Endothelial cell of umbilical vein (primary cell): ENCODE measurements at places on chromosomes 7 and 10. TPM values are rescaled to one million over a fixed set of nuclear protein-coding genes. Genes with fewer than 3 reads are reported as not detected.

Gene FAM149B1
- total RNA-seq: 18.9 and 19.5 TPM in 2 replicates

Gene ZNF37A
- 10.4 and 14.5 TPM in 2 replicates for total RNA-seq

Gene KEL
- 0.23 and 1.2 TPM in 2 replicates for total RNA-seq

Gene ACTR3C
- total RNA-seq: 0.69 TPM in 1 of 2 replicates, not detected in the other

Gene GTF2IRD1
- total RNA-seq: 24.2 and 24.7 TPM in 2 replicates

Gene ARHGAP22
- 48.6 and 50.3 TPM in 2 replicates for total RNA-seq

Gene CYP3A4
- total RNA-seq: not detected in 2 replicates

Gene LIPK
- not detected in 2 replicates for total RNA-seq

Gene PNLIP
- total RNA-seq: not detected in 2 replicates

Gene CHAT
- not detected in 2 replicates for total RNA-seq

Gene SFTPA1
- total RNA-seq: not detected in 2 replicates

Gene FAM180A
- total RNA-seq: not detected in 2 replicates

Gene OR2A42
- not detected in 2 replicates for total RNA-seq

GRCh38 chr7:77561352-77561751 lies 24.3 kb downstream of the PTPN12 start:
- DNase-seq: no peak

GRCh38 chr7:82506702-82507101 lies 63.1 kb upstream of the CACNA2D1 start:
- DNase-seq: no peak

- peak; percentile 89 for DNase-seq
Measured at GRCh38 chr7:26653430-26654399, 210.7 kb downstream of the SKAP2 start.

DNA sequence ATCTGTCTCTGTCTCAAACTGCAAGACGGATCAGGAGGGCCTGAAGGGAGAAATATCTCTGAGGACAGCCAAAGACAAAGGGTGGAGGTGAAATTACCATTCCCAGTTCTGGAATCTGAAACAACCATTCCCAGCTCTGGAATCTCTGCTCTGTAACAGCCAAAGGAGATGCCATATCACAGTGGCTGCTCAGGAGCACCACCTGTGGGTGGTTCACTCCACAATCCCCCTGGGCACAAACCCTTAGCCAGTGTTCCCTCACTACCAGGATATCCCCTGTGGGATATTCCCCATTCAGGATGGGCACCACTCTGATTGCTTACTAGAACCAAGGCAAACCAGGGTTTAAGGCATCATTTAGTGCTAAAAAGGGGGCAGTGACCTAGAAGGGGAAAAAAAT lies 199.0 kb downstream of the HTR7 start:
- no peak for DNase-seq

GRCh38 chr7:42910306-42910705 lies 1.6 kb downstream of the C7orf25 start:
- no peak for DNase-seq

DNA sequence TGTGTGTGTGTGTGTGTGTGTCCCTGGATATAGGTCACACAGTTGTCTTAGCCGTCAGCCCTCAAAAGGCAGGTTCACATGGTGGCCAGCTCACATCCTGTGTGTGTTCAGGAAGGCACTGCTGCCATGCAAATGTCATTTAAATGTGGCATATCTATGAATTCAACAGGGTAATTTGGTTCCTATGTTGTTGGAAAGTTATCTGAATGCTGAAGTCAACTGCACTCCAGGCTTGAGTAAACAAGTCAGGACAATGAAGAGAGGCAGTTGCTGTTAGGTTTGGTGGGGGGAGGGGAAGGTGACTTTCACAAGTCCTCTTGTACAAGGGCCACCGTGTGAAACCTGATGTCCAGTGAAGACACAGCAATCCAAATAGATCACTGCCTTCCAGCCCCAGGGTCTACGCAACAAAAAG lies 61.1 kb downstream of the PTPRE start:
- DNase-seq: peak; percentile 62

DNA sequence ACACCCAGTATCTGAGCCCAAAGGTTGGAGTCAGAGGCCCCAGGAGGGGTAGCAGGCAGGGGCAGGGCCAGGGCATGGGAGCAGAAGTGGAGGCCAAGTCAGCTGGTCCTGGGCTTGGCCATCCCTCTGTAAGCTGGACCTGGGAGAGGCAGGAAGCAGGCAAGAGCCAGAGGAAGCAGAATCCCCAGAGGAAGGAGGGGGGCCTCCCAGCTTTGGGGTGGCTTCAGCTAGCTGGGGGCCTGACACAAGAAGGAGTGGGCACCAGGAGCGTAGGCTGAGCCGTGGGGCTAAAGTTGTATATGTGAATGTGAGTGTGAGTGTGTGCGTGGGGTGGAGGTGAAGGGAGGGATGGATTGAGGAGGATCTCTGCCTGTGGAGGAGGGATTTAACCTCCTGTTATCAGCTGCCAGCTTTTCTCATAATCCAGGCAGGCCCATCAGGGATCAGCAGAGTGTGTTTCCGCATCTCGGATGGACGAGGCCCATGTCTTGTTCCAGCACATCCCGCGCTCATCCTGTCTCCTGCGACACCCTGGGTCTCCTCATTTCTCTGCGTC lies 54.0 kb downstream of the NEURL1 start:
- no peak for DNase-seq

DNA sequence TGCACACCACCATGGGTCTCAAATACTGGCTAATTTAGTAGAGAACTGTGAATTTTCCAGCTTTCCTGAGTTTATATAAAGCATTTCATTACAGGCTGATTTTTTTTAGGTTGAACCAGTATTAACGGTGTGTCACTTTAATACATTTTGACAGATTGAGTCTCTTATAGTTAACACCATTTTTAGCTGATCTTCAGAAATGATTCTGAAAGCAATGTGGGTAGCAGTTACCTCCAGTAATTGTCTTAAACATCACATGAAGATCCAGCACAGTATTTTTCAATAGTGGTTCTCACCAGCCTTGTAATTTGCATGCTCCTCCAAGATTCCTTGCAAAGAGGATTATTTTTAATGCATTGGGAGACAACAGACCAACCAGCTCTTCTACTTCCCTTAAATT lies 693.6 kb downstream of the PHTF2 start:
- no peak for DNase-seq

- no peak for DNase-seq
Measured at GRCh38 chr7:151895631-151896031, 18.7 kb upstream of the PRKAG2 start.

GRCh38 chr7:32616625-32617024 lies 121.3 kb downstream of the AVL9 start:
- peak; percentile 22 for DNase-seq

DNA sequence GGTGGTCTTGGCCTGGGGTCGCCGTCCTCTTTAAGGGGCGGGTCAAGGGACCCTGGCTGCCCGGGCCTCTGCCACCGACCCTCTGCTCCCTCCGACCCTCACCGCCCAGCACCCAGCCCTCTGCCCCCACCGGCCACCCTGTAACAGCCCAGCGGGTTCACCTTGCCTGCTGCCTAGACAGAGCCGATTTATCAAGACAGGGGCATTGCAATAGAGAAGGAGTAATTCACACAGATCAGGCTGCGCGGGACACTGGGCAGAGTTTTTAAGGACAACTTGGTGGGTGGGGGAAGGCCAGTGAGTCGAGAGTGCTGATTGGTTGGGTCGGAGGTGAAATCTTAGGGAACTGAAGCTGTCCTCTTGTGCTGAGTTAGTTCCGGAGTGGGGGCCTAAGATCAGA lies 779 bp upstream of the ADCK2 start:
- DNase-seq: no peak

GRCh38 chr7:151251328-151251688 lies 2.8 kb upstream of the SMARCD3 start:
- peak; percentile 19 for DNase-seq

GRCh38 chr7:113715981-113716856 lies 202.6 kb downstream of the PPP1R3A start:
- no peak for DNase-seq

- DNase-seq: no peak
Measured at GRCh38 chr10:103067484-103067883, 125.6 kb downstream of the NT5C2 start.

DNA sequence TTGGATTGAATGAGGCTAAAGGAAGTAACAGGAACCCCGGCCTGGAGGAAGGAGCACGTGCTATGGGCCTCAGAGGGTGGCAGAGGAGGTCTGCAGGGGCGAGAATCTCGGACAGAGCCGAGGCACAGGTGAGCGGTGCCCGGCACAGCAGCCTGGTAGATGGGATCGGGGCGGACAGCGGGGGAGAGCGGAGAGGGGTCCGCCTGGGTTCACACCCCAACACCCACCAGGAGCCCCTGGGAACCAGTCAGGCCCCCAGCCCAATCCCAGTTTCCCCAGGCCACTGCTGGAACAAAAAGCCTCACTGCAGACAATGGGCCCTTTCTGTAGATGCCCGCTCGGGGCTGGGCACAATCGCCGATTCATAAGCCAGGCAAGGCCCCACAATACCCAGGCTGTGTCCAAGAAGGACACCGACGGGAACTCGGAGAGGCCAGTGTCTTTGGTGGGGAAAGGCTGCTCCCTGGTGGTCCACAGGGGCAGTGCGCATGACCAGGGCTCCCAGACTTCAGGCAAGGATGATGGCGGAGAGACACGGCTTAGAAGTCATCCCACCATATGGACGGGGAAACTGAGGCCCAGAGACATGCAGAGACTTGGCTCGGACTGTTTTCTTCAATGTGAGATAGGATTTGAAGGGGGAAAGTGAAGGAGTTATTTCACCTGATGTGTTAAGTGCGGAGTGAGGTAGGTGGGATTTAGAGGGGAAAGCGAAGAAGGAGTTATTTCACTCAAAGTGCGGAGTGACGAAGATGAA lies 106.9 kb upstream of the GPR26 start:
- DNase-seq: peak; percentile 56

DNA sequence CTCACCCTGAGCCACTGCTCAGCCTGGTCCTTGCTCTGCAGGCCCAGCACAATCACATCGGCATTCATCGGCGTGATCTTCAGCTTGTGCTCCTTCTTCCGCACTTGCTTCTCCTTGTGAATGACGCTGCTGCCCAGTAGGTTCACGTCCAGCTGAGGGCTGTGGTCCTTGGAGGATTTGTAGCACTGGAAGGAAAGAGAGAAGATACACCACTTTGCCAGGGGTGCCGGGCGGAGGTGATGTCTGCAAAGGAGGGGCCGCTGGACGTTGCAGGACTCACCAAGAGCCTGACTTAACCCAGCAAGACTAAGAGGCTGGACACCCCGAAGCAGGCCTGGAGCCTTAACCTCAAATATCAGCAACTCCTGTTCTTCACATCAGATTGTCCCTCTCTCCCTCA lies 74.8 kb downstream of the VWA2 start:
- no peak for DNase-seq

DNA sequence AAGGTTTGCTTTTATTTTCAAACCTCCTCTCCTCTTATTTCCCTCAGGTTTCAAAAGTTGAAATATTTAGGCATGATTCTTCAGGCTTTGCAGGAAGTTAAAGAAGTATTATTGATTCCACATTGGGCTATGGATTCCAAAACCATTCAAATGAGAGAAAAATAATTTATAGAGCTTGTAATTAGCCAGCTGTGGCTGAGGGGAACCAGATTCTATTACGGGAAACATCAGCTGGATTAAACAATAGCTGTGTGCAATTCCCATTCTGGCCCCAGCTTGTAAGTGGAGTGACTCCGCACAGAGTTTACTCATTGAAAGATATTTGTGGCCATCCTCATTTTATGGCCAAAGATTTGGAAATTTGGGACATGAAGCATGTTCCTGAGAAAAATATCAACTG lies 77.0 kb upstream of the PHYHIPL start:
- DNase-seq: no peak

GRCh38 chr7:90551036-90551435 lies 45.1 kb upstream of the CDK14 start:
- no peak for DNase-seq

DNA sequence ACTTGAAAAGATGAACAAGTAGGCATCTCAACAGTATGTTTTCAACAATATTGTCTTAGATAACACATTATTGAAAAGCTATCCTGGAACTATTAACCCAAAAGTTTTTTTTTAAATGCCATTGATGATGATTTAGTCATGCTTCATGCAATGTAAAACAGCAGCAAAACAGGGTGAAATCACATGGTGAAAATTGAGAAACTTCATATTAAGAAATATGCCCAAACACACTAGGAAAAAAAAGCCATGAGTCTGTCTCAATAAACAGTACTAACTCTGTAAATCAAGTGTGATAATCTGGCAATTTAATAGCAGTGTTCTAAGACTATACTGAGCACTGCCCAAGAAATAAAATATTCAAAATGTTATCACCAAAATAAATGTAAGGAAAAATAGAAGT lies 613.1 kb downstream of the KCNMA1 start:
- DNase-seq: no peak

DNA sequence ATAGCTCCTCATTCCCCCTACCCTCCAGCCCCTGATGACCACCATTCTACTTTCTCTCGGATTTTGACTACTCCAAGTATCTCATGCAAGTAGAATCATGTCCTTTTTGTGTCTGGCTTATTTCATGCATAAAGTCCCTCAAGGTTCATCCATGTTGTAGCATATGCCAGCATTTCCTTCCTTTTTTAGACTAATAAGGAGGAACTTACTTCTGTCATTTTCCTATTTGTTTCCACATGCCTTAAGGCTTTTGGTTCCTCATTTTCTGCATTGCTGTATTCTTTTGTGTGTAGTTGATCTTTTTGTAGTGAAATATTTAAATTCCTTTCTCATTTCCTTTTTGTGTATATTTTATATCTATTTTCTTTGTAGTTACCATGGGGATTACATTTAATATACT lies 376.9 kb downstream of the CALN1 start:
- DNase-seq: no peak

GRCh38 chr10:47413531-47414226 lies 29.6 kb upstream of the ZNF488 start:
- DNase-seq: peak; percentile 20

DNA sequence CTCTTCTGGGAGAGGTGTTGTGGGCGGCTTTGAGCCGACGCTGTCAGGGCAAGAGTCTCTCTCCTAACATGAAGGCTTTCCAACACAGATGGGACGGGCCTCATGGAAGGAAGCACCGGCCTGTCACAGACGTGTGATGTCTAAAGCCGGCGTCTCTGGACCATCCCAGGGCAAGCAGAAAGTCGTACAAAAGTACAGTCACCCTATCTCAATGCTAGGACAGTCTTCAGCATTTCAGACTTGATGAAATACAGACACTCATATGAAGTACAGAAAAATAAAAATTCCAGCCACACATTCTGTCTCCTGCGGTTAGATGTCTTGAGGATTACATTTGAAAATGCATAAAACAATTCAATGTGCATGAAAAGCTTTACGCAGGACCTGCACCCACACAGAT lies 30.6 kb downstream of the CYP2W1 start:
- no peak for DNase-seq

DNA sequence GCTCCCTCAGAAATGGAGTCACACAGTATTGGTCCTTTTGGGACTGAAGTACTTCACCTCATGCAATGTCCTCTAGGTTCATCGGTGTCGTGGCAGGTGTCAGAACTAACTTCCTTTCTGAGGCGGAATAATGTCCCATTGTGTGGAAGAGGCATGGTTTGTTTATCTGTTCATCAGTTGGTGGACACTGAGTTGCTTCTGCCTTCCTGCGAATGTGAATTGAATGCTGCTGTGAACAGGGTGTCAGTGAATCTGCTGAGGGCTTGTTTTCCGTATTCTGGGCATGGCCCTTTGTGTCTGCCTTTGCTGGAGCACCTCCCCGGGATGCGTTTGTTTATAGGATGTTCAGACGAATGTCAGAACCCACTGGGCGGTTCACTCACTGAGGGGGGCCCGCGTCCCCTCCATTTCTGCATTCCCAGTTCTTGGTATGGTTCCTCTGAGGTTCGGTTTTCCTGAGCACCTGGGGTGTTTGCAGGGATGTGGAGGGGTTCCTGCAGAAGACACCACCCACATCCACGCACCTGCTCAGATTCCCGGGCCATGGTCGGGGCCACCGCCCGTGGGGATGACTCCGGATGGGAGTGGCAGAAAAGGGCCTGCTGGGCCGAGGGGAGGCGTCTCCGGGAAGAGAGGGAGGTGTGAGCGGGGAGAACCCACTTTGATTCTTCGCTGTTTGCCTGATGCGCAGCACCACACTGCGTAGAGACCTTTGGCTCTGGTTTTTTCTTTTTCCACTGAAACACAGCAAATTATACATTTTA lies 33.1 kb downstream of the CHST12 start:
- DNase-seq: no peak
